Right lung (tissue), 10 donors: ENCODE measurements at places on chromosomes 7 and 10. TPM values are rescaled to one million over a fixed set of nuclear protein-coding genes. Genes with fewer than 3 reads are reported as not detected.

The GAD2 gene
- not detected for polyA plus RNA-seq

The ASZ1 gene
- polyA plus RNA-seq = 0.96 TPM

The GTF2IRD1 gene
- 28.0 TPM for polyA plus RNA-seq

GRCh38 chr7:82126576-82126975 lies 317.0 kb downstream of the CACNA2D1 start:
- DNase-seq = no peak

GRCh38 chr7:82506702-82507101 lies 63.1 kb upstream of the CACNA2D1 start:
- DNase-seq = no peak

The RBAK gene
- 21.5 TPM for polyA plus RNA-seq

DNA sequence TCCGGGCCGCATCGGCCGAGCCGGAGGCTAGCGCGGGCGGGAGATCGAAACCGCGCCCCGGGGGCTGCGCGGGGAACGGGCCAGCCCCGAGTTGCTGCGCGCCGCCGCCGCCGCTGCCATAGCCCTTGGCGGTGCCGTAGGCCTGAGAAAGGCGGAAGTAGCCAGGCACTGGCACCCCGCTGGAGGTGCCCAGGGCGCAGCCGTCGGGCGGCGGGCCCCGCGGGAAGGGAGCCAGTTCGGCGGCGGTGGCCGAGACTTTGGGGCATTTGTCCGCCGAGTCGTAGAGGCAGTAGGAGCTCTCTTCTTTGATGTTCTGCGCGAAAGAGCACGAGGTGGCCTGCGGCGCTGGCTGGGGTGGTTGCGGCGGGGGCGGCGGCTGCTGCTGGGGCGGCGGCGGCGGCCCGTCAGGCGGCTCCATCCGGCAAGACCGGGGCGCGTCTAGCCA lies 587 bp downstream of the HOXA10 start:
- DNase-seq = no peak

The SLC26A5 gene
- 0.91 TPM for polyA plus RNA-seq
